Activated CD8-positive, alpha-beta memory T cell treated with anti-CD3 and anti-CD28 coated beads, Interleukin-2, amount 10 ng/mL, durations not matched to agents 7 days and 5 days (primary cell): ENCODE measurements at places on chromosomes 1 and 21.

DNA sequence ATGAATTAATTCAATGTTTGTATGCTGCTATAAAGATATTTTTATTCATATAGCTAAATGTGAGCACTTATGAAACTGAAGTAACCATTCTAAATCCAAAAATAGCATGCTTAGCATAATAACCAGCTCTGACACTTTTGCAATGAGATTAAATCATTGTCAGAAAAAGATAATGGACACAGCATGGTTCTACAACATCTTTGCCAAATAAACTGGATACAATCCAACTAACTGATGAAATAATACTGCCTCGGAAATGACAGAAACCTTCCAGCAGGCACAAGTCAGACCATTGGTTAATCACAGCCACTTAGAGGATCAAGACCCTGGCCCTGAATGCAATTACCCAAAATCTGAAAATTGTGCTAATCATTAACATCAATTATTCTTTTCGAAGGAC is 592.7 kb upstream of the ADGRL4 start:
- no peak for DNase-seq

DNA sequence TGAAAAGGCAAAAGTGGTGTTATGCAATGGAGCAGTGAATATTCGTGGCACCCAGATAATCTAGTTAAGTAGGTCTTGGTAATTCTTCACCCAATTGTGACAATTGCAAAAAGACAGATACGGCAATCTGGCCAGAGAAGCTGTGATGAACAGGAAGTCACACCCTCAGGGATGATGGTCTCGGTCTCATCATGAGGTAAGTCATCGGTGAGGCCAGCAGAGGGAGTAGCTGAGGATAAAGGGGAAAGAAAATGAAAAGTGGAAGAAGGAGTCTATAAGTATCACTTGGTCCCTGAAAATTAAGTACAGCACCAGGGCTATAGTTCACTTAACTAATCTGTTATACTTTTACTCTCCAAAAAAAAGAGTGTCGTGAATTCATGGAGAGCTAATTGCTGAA is 258.8 kb upstream of the NCAM2 start:
- DNase-seq, result no peak

DNA sequence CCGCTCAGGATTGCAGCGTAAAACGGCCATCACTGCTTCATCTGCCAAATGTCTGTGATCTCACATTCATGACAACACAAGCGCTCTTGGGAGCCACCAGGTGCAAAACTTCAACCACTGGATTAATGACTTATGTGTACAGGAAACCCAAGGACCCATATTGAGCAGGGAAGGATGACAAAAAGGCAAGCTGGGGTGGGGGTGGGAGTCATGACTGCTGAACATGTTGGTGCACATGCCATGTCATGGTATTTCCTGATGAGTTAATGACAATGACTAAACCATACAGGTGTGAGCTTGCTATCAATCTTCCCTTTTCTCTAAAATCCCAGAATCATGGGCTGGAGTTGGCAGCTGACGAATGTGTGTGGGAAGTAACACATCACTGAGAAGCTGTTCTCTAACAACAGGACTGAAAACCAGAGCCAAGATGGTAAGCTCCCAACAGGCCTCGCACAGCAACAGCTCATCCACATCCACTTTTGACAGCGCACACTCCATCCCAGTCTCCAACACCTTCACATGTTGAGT is 3.1 kb upstream of the SH2D5 start:
- DNase-seq, result no peak

DNA sequence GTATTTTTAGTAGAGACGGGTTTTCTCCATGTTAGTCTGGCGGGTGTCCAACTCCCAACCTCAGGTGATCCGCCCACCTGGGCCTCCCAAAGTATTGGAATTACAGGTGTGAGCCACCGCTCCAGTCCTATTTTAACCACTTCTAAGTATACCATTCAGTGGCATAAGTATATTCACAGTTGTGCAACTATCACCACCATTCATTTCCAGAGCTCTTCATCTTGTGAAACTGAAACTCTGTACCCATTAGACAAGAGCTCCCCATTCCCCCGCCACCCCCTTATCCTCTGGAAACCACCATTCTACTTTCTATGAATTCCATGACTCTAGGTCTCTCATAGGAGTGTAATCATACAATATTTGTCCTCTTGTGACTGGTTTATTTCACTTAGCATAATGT is 40.2 kb upstream of the CAMTA1 start:
- no peak for DNase-seq

DNA sequence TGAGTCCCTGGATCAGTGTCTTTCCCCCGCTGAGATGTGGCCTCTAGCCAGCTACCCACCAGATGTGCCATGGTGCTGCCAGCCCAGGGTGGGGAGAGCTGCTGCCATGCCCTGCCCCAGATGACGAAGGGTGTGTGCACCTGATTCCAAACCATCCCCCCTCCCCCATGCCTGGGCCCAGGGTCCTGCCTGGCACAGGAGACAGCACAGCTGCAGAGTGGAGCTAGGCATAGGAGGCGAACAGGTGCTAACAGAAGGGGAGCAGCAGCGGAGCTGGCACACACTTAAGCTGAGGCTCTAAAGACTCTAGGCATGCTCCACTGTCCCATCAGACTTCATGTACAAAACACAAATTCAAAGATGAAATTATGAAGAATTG is 9.0 kb upstream of the LDLRAP1 start:
- no peak for DNase-seq

- DNase-seq, result no peak
Observed at GRCh38 chr1:45622524-45623394, 1.1 kb downstream of the CCDC17 start.

- no peak for DNase-seq
Observed at GRCh38 chr1:150516050-150516591, 569 bp downstream of the FALEC start.

- DNase-seq, result no peak
Observed at GRCh38 chr1:43239484-43239883, 30.3 kb upstream of the TMEM125 start.

GRCh38 chr1:245010018-245010614 is 144.7 kb upstream of the KIF26B start:
- DNase-seq, result no peak

GRCh38 chr1:180928331-180929230 is 15.9 kb downstream of the KIAA1614 start:
- no peak for DNase-seq
